ENCODE measurements at places on chromosomes 11 and 22. TPM values are rescaled to one million over a fixed set of nuclear protein-coding genes. Genes with fewer than 3 reads are reported as not detected.

The APOL4 gene
- total RNA-seq = 0.26 TPM

The IRAG1 gene
- 0.31 TPM for total RNA-seq

The OSM gene
- not detected for total RNA-seq

The MICALL1 gene
- total RNA-seq = 368 TPM

The DERL3 gene
- total RNA-seq = not detected

The ADAMTS8 gene
- total RNA-seq = 0.17 TPM

Measured in mammary epithelial cell (primary cell).